ENCODE measurements at places on chromosomes 5 and 9.

- peak; percentile 52 for DNase-seq
Measured at GRCh38 chr5:125348221-125348692, 601.8 kb upstream of the ZNF608 start.

GRCh38 chr5:108560581-108560980 is 178.7 kb upstream of the FBXL17 start:
- DNase-seq = no peak

GRCh38 chr9:98550206-98550820 is 158.4 kb downstream of the GABBR2 start:
- no peak for DNase-seq

- DNase-seq = no peak
Measured at GRCh38 chr5:91306497-91306896, 76.6 kb downstream of the ARRDC3 start.

- peak; percentile 97 for DNase-seq
Measured at GRCh38 chr9:134641173-134641989, at the start of gene COL5A1. Gene COL5A1, plus strand, starts transcription at chr9:134641803. Its CDS starts 385 bp downstream, at chr9:134642188.

DNA sequence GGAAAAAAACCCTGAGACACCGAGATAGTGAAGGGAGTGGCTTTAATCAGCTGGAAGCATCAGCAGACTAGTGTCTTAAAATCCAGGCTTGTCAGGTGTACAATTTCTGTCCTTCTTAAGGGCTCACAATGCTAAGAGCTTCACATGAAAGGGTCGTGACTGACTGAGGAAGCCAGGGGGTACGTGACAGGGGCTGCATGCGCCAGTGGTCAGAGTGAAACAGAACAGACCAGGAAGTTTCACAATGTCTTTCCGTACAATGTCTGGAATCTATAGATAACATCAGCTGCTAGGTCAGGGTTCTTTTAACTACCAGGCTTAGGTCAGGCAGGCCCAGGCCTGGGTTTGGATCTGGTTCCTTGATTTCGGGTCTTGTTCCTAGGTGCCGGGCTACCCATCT is 253.0 kb downstream of the CDH10 start:
- no peak for DNase-seq

- no peak for DNase-seq
Measured at GRCh38 chr5:167985373-167985772, 306.1 kb upstream of the WWC1 start.

GRCh38 chr5:74626386-74627222 is 13.9 kb downstream of the ENC1 start:
- DNase-seq = no peak

GRCh38 chr5:95102080-95102479 is 182.8 kb downstream of the MCTP1 start:
- no peak for DNase-seq

GRCh38 chr5:88486431-88486830 is 217.8 kb upstream of the TMEM161B start:
- no peak for DNase-seq

DNA sequence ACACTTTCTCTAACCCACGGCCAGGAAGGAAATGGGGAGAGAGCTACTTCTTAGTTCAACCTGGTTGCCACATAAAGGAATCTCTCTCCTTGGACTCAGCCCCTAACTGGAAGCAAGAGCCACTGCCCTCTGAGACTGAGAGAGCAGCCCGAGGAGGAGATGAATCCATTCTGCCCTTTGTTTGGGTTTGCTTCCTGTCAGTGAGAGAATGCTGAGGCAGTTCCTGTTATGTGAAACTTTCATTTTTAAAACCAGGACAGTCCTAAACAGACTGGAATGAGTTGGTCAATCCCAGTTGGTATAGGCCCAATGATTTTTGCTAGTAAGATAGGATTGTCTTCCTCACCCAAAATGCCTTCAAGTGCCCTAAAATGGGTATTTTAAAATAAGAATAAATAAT is 205.1 kb downstream of the NTRK2 start:
- no peak for DNase-seq

Data from aorta (tissue), 5 donors.